ENCODE measurements at places on chromosomes 13 and 19.

DNA sequence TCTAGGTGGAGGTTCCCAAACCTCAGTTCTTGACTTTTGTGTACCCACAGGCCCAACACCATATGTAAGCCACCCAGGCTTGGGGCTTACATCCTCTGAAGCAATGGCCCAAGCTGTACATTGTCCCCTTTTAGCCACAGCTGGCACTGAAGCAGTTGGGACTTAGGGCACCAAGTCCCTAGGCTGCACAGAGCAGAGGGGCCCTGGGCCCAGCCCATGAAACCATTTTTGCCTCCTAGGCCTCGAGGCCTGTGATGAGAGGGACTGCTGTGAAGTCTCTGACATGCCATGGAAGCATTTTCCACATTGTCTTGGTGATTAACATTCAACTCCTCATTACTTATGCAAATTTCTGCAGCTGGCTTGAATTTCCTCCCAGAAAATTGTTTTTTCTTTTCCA lies 30.2 kb downstream of the ING1 start:
- no peak for DNase-seq

GRCh38 chr19:42086188-42086736 lies 10.3 kb downstream of the ZNF574 start:
- no peak for DNase-seq

DNA sequence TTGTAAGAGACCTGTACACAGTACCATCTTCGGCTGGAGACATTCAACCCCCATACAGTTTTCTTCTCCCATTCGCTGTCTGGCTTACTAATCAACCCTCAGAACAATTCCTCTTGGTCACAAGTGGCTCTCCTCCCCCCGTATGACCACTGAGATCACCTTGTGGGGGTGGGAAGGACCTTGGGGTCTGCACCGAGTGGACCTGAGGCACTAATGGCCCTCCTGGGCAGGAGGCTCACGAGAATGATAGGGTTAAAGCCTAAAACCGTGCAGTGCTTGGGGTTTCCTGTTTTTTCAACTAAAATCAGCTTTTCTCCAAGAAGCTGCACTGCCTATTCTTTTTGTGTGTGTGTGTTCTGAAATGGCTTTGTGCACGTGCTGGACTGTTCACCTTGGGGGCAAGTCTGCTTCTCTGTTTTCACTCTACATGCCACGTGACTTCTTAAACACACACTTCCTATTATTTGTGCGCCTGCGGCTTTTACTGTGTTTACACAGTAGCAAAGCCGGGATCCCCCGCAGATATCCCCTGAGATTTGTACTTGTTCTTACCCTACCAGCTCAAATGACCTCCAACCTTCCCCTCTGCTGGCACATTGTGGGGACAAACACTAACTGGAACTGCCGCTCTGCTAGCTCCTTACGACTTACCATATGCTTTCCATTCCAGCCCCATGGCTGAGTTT lies 12.3 kb downstream of the RBM26 start:
- DNase-seq, result peak; percentile 94

GRCh38 chr19:2391118-2391725 lies 31.2 kb downstream of the TMPRSS9 start:
- DNase-seq, result peak; percentile 52

DNA sequence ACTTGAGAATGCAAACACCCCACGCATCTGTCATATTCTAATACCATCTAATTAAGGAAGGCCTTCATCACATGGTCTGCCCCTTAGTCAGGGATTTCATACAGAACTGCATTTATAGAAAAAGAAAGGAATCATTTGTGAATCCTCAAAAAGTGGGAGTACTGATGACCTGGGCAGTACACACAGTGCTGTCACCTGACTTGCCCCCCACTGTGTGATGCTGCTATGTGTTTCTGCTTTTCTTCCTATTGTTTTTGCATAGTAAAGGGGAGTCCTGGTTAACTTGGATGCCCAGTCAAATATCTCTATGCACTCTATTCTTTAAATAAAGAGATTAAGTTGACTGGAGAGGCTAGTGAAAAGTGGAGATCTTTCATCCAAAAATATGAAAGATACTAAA lies 1921.2 kb upstream of the PRR20A start:
- DNase-seq, result no peak

DNA sequence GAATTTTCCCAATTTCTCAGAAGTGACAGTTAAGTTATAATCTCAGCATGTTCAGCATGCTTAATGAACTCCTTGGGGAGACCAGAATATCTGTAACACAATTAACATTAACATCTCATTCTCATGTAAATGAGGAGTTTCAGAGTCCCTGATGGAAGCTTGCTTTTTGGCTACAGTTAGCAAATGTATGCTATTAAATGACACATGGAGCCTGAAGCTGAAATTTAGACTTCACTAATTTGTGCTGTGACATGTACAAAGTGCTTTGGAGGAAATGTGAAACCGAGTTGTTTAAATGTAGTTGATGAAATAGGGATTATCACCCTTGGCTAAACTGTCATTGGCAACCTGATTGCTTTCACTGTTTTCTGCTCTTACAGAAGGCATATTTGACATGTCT lies 2265.1 kb upstream of the PCDH20 start:
- no peak for DNase-seq

DNA sequence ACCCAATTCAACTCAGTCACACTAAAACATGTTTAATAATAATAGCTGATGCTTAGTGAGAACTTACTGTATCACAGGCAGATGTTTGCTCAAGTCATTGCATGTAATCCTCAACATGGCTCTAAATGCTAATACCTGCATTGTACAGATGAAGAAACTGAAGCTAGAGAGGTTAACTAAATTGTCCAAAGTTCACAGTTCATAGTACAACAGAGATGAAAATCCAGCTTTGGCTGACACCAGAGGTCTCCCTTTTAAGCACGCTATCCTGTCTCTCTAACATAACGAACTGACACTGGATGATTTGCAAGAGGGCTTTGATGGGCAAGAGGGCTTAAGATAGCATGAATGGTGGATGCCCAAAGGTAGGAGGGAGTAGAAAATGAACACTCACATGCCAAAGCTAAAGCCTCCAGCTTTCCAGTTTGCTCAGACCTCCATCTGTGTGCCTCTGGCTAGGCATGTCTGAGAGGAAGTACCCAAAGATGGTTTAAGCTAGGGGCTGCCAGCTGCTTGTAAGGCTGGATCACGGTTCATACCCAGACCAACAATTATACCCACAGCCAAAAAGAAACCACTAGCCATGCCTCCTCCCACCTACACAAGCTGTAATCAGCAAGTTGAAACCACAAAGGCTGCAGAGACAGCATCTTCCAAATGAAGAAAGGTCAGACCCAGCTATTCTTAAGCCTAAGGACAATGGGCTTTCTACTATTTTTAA lies 196.9 kb upstream of the UBL3 start:
- DNase-seq, result no peak

- DNase-seq, result no peak
Observed at GRCh38 chr13:76799696-76800095, 86.5 kb downstream of the KCTD12 start.

DNA sequence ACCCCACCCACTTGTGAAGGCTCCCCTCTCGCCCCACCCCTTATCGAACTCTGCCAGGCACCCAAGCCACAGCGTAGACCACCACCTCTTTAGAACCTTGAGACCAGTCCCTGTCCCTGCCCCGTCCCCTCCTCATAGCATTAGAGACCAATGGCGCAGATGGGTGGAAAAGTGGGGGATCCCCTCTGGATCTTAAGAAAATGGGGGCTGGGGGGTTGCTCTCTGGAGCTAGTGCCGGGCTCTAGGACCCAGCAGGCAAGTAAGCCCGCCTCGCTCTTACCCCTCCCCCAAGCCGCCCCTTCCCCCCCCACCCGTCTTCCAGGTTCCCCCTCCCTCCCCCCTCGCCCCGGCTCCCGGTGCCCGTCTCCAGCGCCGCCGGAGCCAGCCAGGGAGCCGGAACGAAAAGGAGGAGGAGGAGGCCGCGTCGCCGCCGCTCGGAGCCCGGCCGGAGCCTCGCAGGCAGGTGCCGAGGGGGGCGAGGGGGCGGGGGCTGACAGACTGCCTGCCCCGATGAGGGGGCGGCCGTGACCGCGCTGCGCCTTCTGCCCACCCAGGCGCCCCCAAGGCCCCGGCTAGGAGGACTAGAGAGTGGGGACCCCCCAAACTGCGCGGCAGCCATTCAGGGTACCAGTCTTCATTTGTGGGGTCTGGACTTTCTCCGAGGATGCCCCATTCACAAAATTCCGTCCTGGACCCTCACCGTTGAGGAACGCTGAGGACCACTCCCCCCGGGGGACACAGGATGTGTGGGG lies at the start of gene SPRED3:
Gene SPRED3, plus strand, starts transcription at position 349 of the 752 bp plus-strand sequence. CDS start 1,606 bp downstream, outside the sequence.
- no peak for DNase-seq

GRCh38 chr19:54364775-54365257 lies at the start of gene LAIR1:
Gene LAIR1, minus strand, starts transcription at chr19:54364931. Its CDS starts 127 bp downstream, at chr19:54364804.
- DNase-seq, result no peak

- no peak for DNase-seq
Observed at GRCh38 chr19:6886277-6886897, 992 bp upstream of the ADGRE1 start.

- no peak for DNase-seq
Observed at GRCh38 chr19:5011476-5012238, 42.7 kb downstream of the KDM4B start.

DNA sequence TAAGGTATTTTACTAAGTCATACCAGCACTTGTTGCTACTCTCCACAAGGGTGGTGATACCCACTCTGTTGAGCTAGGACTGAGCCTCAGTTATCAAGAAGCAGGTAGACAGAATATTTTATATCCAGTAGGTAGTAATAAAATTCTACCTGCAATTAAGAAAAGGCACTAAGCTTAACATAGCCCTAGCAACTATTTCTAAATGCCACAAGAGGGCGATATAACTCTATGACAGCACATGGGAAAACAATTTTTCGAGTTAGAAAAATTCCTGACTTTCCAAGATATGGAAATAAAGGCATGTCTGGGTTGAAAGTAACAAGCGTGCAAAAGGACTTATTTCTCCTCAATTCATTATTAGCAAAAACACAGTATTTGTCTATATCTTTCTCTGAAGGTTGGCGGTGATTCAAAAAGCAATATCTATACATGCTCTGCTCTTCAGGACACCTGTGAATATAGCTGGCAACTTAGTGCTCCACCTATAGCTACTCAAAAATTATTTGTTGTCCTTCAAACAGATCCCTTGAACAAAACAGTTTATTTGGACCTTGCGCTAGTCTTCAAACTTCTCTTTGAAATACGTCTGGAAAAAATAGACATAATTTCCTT lies 14.7 kb downstream of the CCDC169 start:
- DNase-seq, result no peak

DNA sequence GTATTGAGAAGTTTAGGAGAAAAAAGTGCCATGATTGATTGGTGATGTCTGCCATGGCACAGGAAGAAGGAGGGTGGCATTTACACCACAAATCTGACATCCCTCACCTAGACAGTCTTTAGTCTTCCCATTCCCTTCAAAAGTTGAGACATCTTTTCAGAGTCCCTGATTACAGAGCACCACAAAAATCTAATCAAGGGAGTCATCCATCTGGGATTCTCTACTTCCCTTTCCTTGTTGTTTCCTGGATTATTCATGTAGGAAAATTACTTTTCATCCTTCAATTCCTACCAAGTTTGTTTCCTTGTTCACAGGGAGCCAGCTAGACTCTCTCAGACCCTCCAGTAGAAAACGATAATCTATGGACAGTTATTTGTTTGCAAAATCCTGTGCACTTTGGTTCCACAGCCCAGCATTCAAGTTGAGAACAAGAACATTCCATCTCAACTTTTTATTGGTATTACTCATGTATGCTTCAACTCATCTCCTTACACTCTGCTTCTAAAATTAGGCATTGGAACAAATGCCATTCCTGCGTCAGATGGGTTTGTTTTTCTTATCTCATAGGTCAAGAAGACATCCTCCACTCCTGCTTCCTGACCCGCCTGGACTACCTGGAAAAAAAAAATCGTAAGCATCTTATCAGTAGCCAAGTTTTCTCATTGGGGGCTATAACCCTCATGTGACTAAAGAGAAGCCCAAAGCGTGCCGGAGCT lies 259.9 kb downstream of the FOXO1 start:
- no peak for DNase-seq

GRCh38 chr19:35347171-35347929 lies at the start of gene FFAR1:
Gene FFAR1, plus strand, starts transcription at chr19:35347902. Its CDS starts 3,650 bp downstream, at chr19:35351552.
- DNase-seq, result no peak

DNA sequence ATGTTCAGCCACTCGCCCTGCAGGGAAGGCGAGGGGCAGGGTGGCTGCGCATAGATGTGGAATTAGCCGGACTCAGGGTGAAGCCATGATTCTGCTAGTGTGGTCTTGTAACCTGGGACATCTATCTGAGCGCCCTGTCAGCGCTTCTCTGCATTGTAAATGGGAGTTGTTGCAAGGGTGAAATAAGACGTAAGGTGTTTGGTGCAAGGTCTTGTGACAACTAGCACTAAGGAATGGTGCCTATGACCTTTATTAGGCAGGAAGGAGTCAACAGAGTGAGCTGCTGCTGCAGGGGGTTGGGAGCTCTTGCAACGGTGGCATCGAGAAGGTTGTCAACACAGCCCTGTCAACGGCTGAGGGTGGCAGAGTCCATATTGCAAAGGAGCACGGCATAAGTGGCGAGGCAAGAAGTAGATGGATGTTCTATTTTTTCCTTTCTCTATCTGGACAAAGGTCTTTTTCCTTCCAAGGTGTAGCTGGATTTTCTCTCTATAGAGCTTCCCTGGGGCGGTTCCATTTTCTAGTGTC lies 49.3 kb downstream of the IRS2 start:
- no peak for DNase-seq

- DNase-seq, result peak; percentile 92
Observed at GRCh38 chr19:49808711-49809159, 4.4 kb downstream of the FUZ start.
